ENCODE measurements at places on chromosomes 2 and 18.

- DNase-seq: no peak
Observed at GRCh38 chr2:233152541-233152940, 92.4 kb downstream of the INPP5D start.

DNA sequence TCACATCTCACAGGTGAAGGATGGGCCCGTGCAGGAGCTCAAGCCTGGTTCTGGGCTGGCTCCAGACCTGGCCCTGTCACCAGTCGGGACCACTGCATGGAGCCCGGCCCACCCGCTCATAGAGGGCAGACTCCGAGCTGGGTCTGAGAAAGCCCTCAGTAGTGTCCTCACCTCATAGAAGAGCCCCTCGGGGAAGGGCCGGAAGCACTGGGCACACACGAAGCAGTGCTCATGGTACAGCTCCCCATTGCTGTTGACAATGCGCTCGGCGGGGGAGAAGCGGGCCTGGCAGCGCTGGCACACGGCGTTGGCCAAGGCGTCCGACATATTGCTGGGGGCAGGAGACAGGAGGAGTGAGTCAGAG is 11.3 kb downstream of the GPR17 start:
- DNase-seq: no peak

GRCh38 chr2:57536535-57537231 is 509.9 kb upstream of the VRK2 start:
- DNase-seq: no peak

DNA sequence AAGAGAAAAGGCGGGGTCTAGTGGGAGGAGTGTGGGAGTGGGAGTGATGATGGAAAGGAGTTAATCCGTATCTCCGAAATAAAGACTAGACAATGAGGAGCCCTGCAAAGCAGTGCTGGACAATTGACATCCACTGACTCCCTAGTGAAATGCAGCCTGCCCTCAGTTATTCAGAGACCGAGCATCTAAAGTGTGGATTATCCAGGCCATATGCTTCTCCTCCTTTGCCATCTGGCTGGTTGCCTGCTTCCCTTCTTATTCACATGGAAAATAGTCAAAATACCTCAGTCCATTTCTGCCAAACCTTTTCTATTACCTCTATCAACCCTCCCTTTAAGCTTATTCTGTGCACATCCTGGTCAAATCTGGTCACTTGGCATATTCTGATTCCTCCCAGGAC is 288.8 kb upstream of the SIX3 start:
- DNase-seq: no peak

GRCh38 chr2:64992990-64993389 is 3.8 kb downstream of the SLC1A4 start:
- DNase-seq: no peak

GRCh38 chr18:49652881-49653724 is 91.2 kb downstream of the LIPG start:
- no peak for DNase-seq

- no peak for DNase-seq
Observed at GRCh38 chr2:60440079-60440766, 113.2 kb downstream of the BCL11A start.

GRCh38 chr2:47566207-47566858 is 163.4 kb downstream of the MSH2 start:
- no peak for DNase-seq

DNA sequence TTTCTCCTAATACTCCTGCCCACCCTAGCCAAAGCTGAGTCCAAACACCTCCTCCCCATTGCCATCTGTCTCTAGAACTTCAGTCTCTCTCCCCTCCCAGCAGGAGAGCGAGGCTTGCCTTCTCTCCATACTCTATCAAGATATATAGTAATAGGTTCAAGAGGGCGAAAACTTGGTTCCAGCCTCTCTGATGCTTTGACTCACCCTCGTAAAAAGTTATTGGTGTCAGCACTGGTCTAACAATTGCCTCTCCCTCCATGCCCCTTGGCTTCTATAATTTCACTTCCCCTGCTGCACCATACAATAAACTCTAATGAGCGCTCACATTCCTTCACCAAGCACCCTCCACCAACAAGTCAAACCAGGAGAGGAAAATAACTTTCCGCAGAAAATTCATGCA is 797.3 kb downstream of the BCL11A start:
- no peak for DNase-seq

DNA sequence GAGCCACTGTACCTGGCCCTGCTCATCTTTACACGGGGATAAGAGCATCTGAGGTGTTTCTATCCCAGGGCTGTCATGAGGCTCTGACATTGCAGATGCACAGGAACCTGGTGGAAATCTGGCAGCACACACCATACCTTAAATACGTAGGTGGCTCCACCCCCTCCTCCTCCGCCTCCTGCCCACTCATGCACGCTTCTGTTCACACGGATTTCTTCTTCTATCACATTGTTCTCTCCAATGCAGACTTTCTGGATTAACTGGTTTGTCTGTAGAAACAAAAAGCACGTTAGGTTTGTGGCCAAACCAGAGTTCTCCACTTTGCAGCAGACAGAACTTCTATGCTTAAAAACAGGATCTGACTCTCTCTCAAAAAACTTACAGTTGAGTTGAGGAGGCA is 118.2 kb downstream of the CLIP4 start:
- DNase-seq: no peak

GRCh38 chr2:72138011-72138881 is 9.4 kb downstream of the CYP26B1 start:
- DNase-seq: no peak

DNA sequence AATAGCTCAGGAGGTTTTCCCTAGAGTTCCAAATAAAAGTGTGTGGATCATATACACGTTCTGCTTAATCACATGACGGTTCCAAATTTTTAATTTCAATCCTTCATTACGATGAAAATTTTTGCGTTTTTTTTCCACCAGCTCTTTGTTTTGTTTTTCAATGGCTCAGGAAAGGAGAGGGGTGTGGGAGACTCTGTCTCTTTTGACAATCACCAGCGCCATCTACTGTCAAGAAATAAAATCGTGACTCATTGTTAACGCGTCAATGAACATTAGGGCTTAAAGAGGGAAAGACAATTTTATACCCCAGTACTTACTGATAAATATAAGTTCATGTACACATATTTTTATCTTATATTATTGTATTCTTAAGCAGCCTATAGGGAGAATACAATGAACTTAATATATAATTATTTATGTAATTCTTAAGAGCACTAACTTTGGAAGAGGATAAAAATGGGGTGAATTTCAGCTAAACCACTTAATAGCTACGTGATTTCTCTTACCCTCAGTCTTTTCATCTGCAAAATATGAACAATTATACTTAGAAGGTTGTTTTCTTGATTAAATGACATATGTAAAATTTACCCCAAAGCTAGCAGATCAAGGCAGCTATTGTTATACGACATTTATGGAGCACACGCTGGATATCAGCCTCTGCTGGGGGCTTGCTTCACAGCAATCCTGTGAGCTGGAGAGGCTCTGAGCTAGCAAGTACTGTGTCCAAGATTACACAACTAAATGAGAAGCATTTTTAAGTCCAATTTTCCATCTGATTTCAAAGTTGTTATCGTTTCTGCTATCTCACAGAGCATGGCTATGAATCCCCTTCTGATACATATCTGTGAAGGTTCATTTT is 47.4 kb upstream of the RMDN2 start:
- DNase-seq: peak; percentile 69

DNA sequence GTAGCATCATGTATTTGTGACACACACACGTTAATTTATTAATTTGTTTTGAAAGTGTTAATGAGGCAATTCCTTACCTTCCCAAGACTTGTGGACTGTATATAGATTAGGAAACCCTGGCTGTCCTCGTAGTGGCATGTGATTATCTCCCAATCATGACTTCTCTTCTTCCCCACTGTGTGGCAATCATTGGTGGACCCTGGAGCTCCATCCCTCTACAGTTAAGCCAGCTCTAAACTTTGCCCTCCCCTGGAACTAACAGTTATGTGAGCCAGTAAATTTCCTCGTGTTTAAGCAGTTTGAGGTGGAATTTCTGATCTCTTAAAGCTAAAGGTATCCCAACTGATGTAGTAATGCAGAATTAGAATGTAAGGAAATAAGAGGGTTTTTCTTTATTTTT is 22.0 kb downstream of the GALNT1 start:
- DNase-seq: no peak

GRCh38 chr2:240201866-240202265 is 61.4 kb upstream of the OTOS start:
- no peak for DNase-seq

DNA sequence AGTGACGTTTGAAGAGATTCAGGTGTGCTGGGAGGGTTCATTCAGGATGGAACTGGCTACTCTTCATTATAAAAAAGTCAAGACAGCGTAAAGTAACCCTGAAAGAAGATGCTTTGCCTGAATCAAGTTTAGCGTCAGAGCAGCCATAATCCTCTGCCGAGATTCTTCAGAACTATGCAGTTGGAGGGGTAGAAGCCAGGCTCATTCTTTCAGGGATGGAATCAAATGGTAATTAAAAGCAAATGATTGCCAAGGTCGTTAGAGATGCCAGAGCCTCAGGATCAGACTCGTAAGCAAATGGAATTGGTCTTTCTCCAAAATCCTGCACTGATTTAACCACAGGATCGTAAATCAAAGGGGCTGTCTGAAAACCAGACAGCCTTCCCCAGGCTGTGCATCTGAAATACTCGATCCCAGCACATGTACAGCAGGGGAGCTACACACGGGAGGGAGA is 21.9 kb downstream of the APCDD1 start:
- DNase-seq: no peak

DNA sequence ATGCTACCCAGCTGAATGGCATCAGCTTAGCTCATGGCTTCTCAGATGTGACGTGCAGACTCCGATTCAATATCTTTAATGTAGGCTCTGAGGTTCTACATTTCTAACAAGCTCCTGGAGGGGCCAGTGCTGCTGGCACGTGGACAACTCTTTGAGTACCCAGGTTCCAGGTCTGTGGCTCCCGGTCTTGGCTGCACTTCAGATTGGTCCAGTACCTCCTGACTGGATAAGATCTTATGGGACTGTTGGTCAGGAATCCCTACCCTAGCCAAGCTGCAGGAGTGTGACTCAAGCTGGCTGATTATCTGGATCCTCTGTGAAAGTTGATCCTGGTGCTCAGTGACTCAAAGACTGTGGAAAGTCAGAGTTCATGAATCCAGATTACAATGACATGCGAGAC is 222.1 kb downstream of the ANKRD30B start:
- DNase-seq: no peak

- no peak for DNase-seq
Observed at GRCh38 chr2:72457801-72458516, 310.3 kb upstream of the CYP26B1 start.

DNA sequence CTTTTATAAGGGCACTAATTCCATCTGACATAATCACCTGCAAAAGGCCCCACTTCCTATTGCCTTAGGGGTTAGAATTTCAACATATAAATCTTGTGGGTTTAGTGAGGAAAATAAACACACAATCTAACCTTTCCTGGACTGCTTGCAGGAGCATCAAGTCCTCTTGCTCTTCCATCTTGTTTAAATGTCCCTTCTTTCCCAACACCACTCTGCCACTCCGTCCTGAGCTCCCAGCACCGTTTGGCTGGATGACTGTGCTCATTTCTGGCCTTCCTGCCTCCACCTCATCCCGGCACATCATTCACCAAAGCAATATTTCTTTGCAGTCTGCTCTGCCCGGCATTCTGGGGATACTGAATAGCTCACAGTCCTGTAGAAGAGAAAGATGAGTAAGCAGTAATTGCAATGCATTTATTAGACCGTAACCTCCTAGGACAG is 247.8 kb downstream of the BCL2 start:
- no peak for DNase-seq

DNA sequence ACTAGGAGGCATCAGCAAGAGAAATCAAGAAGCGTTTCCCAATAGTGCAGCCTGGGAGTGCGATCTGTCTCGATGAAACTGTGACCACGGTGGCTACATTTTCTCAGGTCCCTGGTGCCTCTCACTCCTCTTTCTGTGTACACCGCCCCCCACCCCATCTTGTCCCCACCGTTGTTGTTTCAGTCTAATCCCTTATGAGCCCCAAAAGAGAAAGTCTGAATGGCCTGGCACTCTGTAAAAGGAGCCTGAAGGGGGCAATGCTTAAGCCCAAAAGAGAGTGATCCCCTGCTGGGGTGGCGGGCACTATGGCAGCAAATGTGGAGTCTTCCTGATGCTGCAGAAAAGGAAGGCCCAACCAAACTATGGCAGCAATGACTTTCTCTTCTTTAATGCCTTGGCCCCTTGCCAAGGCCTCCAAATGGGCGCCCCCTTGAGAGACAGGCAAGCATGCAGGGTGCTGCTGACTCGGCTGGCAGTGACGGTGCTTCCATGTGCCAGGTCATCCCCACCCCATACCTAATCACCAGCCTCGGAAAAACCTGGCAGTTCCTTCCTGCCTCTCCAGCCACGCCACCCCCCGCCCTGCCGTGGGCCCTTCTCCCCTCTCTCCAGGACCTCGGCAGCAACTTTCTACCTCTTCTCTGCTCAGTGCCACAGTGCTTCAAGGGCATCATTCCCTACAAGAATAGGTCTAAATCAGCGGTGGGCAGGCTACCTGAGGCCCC is 123.0 kb downstream of the CYP26B1 start:
- no peak for DNase-seq

DNA sequence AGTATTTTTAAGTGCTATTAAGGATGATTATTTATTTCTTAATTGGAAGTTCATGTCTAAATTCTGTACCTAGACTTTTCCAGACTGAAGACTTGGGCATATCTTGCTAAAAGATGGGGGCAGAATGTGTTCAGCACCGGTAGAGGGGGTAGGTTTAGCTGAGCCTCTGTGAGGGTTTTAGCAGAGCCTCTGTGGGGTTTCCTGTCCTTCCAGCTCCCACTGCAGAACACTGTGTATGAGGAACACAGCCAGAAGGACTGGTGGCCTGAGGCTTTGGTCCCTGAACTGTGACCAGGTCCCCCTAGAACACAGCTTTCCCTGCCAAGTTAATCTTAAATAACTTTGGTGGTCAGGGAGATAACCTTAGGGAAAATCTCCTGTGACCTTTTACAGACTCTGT is 123.4 kb upstream of the EPC2 start:
- no peak for DNase-seq

- no peak for DNase-seq
Observed at GRCh38 chr2:227179988-227180685, 15.7 kb downstream of the COL4A3 start.

GRCh38 chr2:238658054-238658407 is 189.9 kb upstream of the TWIST2 start:
- DNase-seq: no peak

- no peak for DNase-seq
Observed at GRCh38 chr18:13137670-13138419, 80.7 kb upstream of the LDLRAD4 start.

DNA sequence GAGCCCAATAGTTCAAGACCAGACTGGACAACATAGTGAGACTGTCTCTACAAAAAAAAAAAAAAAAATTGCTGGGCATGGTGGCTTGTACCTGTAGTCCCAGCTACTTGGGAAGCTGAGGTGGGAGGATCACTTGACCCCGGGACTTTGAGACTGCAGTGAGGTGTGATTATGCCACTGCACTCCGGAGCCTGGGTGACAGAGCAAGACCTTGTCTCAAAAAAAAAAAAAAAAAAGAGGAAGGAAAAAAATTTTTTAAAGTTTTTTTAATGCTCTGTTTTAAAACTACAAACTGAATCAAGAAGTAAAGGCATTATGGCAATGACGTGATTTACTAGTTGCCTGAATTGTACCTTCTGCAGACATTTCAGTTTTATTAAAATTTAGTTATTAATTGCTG is 54.5 kb upstream of the ZDBF2 start:
- no peak for DNase-seq
